T-helper 2 cell (primary cell): ENCODE measurements at places on chromosomes 6 and 20.
A peak's percentile ranks its signal among the peaks of the same experiment; 100 is the strongest.

- no peak for DNase-seq
Observed at GRCh38 chr20:52103913-52104545, 87.5 kb downstream of the ZFP64 start.

DNA sequence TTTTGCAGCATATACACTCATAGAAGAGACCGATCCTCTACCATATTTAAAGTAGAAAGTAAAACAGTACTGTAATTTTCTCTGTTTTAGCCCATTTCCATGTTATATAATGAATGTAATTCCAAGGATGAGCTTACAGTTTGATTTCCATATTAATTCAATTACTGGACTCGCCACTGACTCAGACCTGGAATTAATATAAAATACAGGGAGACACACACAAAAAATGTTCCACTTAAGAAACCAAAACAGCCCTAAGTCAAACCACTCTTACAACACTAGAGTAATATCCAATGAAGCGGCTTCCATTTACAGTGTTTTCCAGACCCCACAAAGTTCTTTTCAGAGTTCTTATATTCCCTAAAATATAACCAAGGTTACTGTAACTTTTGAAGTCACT is 110.6 kb downstream of the BACH2 start:
- DNase-seq: no peak

DNA sequence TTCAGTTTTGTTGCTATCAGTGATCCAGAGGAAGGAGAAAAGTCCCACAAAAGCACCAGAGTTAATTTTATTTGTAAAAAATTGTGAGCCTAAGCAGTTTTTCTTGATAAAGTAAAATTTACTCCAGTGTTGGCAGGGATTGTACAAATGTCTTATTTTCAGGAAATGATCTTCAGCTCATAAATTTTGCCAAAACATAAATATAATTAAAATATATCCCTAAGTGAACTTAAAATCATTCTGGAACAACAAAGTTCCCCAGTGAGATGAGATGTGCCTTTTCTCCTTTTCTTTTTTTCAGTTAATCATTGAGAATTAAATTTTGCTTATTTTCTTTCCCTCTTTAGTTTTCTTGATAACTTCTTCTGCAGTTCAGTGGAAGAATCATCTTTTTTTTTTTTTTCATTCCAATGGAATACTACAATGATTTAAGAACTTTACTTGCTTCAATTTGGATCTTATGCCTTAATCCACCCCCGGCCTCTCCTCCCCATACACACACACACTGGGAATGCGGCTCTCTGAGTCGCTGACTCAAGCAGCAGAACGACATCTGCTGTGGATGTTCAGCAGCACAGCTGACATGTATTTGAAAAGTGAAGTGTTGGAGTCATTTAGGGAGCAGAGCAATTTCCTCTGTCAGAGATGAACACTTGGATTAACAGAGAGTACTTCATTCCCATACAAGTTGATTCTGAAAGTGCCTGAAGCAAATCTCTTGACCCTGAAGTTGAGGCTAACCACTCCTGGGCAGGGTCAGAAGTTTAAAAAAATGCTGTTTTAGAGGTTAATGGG is 27.7 kb upstream of the LAMA4 start:
- no peak for DNase-seq

GRCh38 chr6:33894438-33894837 is 90.6 kb upstream of the MLN start:
- no peak for DNase-seq

- DNase-seq: no peak
Observed at GRCh38 chr6:154591234-154591633, 80.7 kb upstream of the CNKSR3 start.

DNA sequence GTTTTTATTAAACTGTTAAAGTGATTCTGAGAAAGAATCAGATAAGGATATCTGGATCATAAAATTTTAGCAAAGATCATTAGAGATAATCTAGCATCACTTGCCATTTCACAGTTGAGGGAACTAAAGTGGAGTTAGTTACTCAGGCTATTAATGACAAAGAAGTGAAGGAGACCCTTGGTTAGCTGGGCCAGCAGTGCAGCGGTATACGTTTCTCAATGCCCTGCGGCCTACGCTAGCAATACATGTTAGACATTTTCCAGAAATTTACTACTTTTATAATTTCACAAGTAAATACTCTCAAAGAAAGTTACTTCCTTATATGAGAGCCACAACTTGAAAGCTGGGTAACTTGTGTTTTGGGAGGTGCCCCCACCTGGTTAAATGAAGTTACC is 28.5 kb downstream of the NEDD9 start:
- DNase-seq: no peak

DNA sequence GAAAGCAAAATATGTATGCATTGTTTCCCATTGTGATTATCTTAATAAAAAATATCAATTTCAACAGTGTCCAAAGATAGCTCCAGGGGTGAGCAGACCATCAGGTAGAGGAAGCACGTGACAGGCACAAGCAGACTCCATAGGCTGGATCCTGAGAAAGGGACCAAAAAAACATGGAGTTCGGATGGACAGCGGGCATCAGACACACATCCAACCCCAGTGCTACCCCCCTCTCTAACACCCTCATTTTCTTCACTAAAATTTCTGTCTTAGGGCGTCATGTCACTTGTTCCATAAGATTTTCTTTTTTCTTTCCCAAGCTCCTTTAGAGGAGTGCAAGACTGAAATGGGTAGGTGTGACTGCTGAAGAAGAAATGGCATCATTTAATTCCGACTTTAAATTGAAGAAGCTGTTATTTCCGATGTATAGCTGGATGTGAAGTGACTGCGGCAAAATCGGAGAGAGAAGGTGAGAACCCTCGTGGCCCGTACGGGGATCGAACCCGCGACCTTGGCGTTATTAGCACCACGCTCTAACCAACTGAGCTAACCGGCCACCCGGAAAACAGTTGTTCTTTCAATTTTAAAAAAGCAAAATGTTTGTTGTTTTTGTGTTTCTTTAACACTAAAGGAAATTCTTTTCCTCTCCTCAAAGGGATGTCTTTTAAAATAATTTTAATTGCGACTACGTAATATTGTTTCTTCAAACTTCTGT is 10.3 kb upstream of the PRSS16 start:
- peak; percentile 22 for DNase-seq

DNA sequence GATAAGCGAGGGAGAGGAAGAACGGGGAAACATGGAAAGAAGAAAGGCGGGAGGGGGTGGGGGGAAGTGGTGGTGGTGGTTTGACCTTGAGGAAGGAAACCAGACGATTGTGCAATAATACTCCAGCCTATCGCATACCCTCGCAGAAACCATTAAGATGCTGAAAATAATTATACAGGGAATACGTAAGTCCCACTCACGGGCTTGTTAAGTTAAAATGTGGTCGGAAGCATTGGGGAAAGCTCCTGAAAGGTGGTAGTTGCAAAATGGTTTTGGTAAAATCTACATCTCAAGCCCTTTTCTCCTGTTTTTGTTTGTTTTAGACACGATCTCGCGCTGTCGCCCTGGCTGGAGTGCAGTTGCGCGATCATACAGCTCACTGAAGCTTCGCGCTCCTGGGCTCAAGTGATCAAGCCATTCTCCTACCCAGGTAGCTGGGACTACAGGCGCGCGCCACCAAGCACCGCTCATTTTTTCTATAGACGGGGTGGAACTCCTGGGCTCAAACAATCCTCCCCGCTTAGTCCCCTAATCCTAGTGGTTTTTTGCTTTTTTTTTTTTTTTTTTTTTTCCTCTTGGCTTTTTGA is 128.9 kb upstream of the ZNF184 start:
- no peak for DNase-seq

GRCh38 chr6:149213829-149214228 is 103.7 kb upstream of the TAB2 start:
- peak; percentile 50 for DNase-seq

DNA sequence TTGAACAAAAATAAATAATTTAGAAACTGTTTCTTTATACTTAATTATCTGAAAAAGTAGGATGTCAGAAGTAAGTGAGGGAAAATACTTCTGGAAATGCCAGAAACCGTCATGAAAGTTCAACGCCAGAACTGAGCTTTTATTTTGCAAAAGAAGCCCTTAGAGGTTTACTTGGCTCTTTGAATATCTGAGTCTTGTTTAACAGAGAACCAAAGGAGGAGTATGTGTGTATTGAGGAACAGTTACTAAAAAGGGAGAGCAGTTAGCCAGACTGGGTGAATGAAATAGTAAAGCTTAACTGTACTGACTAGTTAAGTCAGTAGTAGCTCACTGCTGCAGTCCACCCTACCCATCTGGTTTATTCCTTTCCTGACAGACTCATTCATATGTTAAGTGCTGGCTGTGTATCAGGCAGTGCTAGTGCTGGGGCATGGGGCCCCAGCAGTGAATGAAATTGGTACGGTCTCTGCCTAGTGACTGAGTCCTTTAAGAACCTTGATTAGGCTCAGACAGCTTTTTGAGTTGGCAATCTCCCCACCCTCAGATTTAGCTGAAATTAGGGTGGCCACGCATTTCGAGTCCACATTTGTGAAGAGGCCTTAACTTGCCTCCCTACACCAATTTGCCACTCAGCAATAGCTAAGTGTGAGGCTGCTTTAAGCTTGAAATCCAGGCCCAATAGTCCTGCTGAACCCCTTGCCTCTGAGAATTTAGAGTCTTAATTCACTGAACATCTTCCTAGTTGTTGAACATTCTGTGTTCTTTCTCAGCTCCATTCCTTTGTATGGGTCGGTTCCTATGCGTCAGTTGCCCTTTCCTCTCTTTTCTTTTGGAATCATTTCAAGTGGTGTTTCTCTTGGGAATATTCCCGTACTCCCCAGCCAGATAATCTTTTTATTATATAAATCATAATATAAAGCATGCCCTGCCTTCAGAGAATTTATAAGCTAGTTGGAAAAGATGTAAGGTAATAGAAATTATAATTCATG is 20.2 kb downstream of the MAP3K4 start:
- DNase-seq: no peak

DNA sequence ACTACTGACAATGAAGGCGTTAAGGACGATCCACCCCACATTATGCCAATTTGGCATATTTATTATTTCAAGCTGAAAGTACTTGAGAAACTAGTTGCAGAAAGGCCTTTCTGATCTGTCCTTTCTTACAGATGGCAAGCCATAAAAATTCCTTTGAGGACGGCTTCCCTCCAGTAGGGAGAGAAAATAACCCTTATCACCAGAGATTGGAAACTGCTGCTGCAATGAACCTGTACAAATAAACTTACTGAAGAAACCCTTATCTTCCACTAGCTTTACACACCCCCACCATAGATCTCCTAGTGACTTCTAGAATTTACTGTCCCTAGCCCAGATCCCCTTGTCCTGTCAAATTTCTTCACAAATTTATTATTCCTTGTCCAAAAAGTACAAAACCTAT is 105.2 kb downstream of the MAP7 start:
- DNase-seq: no peak

DNA sequence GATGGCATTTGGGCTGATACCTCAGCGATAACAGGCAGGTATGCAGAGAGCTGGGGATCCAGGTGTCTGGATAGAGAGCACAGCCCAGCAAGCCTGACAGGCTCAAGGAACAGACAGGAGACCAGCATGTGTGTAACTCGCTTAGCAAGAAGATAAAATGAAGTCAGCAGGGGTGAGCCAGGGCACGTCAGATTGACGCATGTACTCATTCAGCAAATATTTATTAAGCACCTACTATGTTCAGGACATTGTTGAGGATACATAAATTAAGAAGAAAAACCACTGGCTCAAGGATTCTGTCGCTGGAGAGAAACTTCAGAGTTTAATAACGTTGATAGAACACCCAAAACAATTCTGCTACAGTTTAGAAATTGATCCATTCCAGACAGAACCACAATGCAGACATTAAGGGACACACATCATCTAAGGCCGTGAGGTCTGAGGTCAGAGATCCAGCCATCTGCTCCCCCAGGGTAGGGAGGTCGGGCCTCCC is 1.0 kb upstream of the DUSP22 start:
- DNase-seq: no peak
